ENCODE measurements at places on chromosomes 11 and 22.

GRCh38 chr11:9273376-9274336 is 8.5 kb upstream of the DENND5A start:
- DNase-seq, result no peak

DNA sequence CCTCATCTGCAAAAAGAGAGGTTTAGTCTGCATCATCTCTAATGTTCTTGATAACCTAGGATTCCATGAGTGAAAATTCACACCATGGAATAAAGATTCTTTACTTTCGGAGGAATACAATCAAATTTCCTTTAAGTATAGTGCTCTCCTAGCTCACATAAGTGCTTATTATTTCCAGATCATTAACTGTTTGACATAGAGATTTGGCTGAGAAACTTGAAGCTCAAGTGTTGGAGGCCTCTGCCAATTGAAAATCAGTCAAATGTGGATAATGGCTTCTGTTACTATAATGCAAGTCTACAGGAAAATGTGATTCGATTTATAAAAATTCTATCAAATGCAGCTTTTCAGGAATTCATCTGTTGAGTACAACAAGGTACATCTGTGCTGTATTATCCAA is 144.6 kb downstream of the KIF18A start:
- no peak for DNase-seq

DNA sequence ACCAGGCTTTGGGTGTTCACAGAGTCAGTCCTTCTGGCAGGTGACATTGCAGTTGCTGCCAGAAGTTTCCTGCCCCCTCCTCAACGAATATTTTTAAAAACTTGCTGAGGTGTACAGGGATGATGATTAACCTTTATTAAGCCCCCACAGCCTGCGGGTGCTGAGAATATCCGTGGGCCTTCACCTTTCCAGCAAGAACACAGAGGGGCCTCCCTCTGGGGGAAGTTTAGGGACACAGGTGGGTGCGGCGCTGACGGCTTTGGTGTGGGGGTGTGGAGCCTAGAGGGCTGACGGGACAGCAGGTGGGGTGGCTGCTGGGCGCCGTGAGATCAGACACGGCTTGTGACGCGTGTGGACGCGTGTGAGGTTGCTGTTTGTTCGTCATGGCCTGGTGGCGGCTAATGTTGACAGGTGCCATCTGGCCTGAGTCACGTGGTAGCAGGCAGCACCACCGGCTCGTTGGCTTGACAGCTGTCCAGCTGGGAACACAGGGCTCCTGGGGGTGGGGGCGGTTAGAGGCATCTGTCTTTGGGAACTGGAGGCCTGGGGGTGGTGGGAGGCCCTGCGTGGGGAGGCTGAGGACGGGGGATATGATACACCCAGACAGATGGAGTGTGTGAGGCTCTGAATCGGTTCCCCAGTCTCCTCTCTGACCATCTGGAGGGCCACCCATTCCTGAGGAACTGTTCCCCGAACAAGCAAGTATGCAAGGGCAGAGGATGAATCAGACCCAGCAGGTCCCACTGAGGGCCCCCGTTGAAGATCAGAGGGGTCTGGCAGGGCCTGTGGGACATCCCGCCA is 12.5 kb upstream of the LRRC10B start:
- no peak for DNase-seq

GRCh38 chr22:24331468-24332440 is 61.1 kb downstream of the SPECC1L start:
- DNase-seq, result no peak

GRCh38 chr11:86938900-86939880 is 16.0 kb downstream of the FZD4 start:
- DNase-seq, result no peak

GRCh38 chr22:48708558-48709245 is 1119.0 kb downstream of the BRD1 start:
- DNase-seq, result no peak

DNA sequence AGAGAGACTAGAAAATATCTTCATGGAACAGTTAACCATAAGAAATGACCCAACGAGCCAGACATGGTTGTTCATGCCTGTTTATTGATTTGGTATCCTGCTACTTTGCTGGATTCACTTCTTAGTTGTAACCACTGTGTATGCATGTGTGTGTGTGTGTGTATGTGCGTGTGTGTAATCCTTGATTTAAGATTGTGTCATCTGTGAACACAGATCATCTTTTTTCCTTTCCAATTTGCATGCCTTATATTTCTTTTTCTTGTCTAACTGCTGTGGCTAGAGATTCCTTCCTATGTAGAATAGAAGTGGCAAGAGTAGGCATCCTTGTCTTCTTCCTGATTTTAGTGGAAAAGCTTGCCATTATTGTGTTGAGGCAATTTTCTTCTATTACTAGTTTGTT is 16.4 kb upstream of the CLTCL1 start:
- no peak for DNase-seq

GRCh38 chr11:103803062-103803461 is 233.4 kb upstream of the DDI1 start:
- no peak for DNase-seq

GRCh38 chr11:45379162-45379863 is 93.2 kb upstream of the SYT13 start:
- no peak for DNase-seq

GRCh38 chr11:2527621-2528291 is 82.9 kb downstream of the KCNQ1 start:
- no peak for DNase-seq

DNA sequence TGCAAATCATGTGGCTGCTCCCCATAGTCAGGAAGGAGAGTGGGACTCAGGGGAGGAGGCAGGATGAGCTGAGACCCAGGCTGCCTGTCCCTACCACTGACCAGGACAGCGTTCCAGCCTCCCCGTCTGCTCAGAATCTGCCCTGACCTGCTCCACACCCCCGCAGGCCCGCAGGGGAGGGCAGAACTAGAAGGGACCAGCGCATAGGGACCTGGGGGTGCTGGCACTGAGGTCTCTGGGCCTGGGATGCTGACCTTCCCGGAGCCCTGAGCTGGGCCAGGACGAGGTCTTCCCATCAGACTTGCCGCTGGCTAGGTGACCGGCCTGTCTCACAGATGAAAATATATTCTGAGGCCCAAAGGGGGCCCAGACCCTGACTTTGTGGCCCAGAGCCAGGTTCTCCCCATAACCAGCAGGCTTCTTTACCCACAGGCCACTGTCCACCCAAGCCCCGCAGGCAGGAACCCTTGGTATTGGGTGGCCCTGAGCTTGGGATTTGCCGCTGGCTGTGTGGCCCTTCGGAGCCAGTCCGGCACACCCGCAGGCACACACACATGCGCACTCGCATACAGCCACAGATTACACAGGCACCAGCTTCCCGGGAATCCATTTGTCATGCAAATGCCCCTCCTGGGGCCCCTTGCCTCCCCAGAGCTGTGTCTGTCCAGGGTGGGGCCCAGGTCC is 13.8 kb upstream of the PIM3 start:
- no peak for DNase-seq

All from stimulated activated effector memory CD8-positive, alpha-beta T cell treated with anti-CD3 and anti-CD28 coated beads, Interleukin-12 subunit alpha, Interleukin-12 subunit beta, amount 100 ng/mL, for 72 hours (primary cell).